ENCODE measurements at places on chromosomes 2 and 18.

DNA sequence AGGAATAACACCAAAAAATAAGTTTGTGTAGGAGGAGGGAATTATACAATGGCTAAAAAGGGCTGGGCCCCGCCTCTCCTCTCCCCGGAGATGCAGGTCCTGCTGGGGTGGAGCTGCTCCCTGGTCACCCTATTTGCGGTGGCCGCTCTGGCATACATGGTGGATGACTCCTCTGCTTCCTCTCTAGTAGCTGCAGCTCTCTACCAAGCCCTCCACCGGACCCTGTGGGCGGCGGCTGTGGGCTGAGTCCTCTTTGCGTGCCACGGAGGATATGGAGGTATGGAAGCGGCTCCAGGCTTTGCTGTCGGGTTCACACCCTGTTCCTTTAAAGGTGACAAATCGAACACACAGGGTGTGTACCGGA, 77.1 kb upstream of the SEC11C start:
- DNase-seq = peak; percentile 57

DNA sequence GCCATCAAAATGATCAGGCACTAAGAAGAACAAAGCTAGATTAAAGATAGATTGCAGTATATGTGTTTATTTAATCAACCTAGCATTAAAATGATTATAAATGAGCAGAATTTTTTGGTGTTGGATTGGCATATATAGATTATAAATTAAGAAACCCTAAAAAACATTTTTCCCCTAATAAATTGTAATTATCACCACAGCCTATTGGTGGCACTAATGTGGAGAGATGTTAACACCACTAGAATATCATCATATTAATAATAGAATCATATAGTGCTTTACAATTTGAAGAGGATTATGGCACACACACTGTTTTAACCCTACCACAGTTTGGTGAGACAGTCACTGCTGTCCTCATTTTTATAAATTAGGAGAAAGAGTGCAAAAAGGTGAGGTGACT, 112.4 kb upstream of the RND3 start:
- DNase-seq = no peak

DNA sequence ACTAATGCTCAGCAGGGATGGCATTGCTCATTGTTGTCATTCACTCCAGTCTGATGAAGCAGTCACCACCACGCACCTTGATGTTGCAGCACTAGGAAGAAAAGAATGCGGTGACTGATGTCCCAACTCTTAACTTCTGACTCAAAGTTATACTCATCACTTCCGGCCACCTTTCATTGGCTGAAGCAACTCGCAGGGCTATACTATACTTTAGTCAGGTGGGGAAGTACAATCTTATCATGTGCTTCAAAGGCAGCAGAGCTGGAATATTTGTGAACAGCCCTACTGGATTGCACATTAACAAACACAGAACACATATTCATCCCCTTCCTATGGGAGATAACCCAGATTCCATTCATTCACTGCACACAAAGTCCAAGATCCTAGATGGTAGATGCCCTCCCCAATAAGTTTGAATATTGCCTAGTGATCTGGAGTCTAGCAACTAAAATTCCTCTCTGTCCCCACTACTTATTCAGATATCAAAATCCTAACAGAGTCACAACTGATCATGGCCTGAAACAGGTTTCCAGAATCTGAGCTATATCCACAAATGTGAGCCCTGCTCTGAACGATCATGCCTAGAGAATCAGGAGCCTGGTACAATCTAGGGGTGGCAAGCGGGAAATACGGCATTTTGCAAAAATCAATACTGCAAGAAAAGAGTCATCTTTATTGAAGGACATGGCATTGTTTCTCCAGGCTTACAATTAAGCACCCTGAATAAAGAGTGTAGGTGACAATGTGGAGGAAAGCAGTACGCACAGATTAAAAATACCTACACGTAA, 3.4 kb upstream of the SPATS2L start:
- no peak for DNase-seq

- DNase-seq = no peak
Observed at GRCh38 chr2:229726643-229727042, 12.3 kb upstream of the DNER start.

DNA sequence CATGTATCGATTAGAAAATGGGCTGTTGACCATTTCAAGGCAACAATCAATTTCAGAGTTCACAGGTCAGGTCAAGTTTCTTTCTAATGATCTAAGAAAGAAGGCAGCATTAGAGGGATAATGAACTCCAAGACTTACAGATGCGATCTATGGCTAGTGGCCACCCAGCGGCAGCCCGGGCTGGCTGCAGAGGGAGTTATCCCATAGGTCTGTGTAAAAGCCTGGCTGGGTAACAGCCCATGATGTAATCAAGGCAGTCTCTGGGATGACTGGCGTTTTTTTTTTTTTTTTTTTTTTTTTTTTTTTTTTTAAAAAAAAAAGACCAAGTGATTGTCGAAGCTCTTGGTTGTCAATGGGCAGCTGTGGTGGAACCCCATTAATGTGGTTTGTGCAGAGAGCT, 171.1 kb upstream of the SKOR2 start:
- no peak for DNase-seq

DNA sequence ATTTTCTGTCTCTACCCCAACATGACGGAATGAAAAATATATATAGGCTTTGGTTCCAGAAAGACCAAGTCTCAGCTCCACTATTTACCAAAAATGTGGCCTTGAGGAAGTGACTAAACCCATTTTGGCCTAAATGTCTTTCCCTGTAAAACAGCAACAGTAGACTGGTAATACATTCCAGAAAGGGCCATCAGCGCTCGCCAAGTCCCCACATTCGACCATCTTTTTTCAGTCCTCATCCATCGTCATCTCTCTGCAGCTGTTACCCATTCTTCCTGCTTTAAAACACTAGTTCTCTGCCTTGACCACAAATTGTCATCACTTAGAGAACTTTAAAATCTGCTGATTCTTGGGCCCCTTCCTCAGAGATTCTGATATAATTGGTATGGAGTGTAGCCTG, 183.8 kb upstream of the CTAGE1 start:
- DNase-seq = no peak

GRCh38 chr18:79717555-79718074, 38.0 kb downstream of the CTDP1 start:
- peak; percentile 69 for DNase-seq

GRCh38 chr18:3886575-3887322, 436.8 kb downstream of the TGIF1 start:
- DNase-seq = no peak

DNA sequence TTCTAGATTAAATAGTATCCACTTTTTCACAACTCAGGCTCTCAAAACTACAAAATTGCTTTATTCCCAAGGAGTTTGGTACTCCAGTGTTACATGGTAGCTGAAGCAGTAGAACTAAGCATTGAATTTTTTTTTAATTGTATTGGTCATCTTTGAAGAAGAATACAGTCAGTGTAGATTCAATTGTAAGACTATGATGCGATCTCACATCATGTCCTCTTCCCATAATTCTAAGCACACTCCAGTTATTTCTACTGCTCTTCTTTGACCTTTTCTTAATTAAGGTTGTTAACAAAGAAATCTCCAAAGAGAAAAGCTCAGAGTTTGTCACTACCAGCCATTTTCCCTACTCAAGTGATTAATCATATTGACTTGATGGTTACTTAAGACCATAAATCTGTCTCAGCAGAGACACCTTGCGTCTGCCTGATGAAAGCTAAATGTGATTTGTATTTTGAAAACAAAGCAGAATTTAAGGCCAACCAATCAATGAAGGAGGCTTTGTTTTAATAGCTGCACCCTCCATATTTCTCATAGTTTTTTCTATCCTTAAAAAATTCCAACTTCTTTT, 130.2 kb downstream of the DTNA start:
- no peak for DNase-seq

GRCh38 chr2:85893428-85894258, 4.9 kb upstream of the ST3GAL5 start:
- DNase-seq = no peak

DNA sequence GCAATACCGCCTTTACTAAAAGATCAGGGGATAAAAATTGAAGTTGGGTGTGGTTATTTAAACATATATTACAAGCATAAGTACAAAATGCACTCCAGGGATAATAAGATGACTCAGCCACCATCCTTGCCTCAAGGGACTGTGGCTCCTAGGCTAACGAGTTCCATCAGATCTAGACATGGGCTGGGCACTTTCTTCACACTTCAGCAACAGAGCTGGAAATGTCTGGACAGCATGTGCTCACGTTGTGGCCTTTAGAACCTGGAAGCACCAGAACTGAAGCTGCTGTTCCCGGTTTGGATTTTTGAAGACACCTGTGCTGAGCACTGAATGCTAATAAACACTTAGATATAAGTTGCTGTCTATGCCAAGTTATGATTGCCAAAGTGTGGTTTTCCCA, 384.2 kb upstream of the SALL3 start:
- no peak for DNase-seq

DNA sequence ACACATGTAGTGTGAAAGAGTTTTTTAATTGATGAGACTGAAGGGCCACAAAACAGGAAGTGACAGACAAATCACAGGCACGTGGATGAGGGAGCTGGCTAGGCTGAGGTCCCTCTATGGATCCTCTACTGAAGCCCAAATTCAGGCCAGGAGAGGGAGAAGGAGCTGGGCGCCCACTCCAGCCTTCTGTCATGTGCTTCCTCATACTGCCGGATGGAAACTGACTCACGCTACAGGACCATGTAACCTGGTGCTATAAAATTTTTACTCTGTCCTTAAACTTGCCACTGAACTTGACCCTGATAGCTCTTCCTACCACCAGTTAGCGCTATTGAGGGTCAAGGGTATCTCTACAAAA, 31.3 kb downstream of the PSTPIP2 start:
- no peak for DNase-seq
